ENCODE measurements at places on chromosomes 13 and 19. TPM values are rescaled to one million over a fixed set of nuclear protein-coding genes. Genes with fewer than 3 reads are reported as not detected.

GRCh38 chr19:10565028-10565566 is 713 bp downstream of the KRI1 start:
- DNase-seq = no peak

- DNase-seq = no peak
These were observed 1328.8 kb downstream of the OLFM4 start for GRCh38 chr13:54357284-54357933.

GRCh38 chr13:46893798-46894560 is 2.9 kb downstream of the HTR2A start:
- peak; percentile 78 for DNase-seq

GRCh38 chr19:33724021-33724720 is 72.5 kb upstream of the KCTD15 start:
- DNase-seq = no peak

DNA sequence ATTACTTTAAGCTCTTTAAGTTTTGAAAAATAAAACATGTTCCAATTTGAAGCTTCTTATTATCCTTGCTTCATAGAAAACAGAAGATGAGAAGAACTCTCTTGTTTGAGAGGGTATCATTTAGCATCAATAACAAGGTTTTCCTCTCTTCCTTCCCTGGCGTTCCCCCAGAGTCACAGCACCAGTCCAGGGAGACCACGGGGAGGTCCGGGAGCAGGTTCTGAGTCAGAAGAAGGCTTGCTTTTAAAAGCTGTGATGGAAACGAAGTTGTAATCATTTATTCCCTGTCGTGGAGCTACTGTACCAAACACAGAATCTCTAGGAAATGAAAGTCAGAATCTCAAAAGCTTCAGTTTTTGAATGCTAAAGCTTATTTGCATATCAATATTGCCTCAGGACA is 174.0 kb upstream of the LSM14A start:
- no peak for DNase-seq

DNA sequence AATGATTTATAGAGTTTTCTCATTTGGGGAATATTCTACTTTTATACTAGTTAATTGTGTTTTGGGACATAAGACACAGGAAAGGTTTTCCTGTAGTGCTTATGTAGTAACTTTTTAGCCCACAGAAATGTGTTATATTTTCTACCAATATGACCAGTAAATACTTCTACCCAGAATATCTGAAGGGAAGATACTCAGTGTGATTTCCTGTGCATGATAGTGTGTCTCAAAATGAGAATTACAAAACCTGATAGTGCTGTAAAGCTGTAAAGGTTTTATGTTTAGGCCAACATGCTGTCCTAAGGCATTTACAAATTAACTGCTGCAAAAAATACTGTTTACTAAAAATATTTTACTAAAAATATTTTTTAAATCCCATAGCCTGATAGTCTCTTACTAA is 126.8 kb downstream of the RXFP2 start:
- DNase-seq = no peak

DNA sequence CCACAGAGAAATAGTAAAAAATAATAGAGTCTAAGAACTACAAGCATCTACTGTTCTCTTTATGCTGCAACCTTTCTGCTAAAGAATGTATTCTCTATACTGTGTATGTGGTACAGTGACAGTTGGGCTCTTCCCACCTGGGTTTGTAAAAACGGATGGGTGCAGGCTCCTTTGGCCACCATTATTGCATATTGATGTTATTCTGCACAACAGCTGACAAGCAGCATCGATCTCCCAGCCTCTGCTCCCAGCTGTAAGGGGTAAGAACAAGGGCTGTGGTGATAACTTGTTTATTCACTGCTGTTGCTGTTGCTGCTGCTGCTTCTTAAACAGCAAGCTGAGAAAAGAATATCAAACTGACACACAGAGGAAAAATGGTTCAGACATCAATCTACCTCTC is 56.1 kb downstream of the KCNRG start:
- DNase-seq = no peak

DNA sequence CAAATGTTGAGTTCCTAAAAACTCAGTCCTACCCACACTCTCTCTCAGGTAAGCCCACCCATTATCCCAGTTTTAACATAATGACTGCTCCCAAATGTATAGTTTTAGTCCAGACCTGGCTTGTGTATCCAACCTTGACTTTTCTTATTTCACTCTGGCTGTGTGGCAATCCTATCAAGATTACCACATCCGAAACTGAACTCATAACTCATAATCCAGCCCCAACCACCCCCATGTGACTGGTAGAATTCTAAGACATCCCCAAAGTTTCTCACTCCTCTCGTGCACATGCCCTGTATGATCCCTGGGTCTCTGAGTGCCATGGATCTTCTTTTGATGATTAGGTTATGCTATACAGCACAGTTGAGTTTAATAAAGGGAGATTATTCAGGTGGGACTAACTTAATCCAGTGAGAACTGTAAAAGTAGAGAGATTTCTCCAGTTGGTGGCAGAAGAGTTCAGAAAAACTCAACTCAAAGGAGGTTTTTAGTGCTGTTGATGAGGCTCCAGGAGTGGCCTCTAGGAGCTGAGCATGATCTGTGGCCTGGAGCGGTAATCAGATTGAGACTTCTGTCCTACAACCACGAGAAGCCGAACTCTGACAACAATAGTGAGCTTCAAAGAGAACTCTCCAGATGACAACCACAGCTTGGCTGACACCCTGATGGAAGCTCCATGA is 413.4 kb downstream of the ZNF536 start:
- DNase-seq = no peak

DNA sequence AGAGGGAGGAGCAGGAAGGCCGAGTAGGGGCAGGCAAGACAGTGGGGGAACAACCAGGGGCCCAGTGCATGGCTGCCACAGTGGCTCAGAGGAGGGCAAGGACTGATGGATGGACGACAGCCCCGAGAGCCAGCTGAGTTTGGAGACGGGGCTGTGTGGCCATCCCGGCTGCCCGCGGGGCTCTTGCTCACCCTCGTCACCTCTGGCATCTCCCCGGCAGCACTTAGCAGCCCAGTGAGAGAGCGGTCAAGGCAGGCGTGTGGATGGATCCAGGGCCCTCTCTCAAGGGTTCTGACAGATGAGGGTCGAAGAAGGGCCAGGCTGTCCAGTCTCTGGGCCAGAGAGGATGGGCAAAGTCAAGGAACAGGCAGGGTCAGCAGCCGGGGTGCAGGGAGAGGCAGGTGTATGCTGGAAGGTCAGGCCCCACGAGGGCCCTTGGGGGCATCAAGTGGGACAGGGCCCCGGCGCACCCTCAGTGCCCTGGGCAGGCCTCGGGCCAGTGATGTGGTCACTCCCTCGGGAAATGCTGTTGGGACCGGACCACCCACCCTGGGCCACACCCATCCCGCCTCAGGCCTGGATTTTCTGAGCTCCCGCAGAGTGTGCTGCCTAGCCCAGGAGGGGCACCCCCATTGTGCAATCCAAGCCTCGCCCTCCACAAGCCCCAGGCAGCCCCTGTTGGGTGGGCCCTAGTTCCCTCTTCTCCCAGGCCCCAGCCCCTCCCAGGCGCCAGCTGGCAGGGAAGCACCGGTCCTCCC is 56.4 kb upstream of the TPM4 start:
- DNase-seq = no peak

DNA sequence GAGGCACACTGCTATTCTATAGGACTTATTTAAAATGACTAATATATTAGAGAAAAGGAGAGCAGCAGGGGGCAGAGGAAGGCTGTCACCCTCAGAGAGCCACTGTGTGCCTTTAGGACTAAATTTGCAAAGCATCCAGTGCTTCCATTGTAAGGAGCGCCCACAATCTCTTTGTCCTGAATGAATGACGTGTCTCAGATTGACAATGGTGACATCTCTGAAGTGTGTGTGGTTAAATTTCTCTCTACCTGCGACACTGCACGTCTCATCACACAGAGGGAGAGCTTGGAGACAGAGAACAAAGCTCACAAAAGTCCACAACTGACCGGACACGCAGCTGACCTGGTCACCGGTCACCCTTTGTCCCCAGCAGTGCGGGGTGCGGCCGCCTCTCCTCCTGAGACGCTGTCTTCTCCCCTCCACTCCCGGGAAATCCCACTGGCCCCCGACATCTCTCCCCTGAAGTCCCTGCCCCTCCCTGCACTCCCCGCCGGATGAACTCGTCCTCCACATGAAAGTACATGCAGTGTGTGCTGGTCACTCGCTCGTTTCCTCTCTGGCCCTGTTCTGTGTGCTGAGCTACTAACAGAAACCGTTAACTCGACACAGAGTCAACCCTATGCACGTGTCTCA is 107.2 kb downstream of the RAB20 start:
- no peak for DNase-seq

DNA sequence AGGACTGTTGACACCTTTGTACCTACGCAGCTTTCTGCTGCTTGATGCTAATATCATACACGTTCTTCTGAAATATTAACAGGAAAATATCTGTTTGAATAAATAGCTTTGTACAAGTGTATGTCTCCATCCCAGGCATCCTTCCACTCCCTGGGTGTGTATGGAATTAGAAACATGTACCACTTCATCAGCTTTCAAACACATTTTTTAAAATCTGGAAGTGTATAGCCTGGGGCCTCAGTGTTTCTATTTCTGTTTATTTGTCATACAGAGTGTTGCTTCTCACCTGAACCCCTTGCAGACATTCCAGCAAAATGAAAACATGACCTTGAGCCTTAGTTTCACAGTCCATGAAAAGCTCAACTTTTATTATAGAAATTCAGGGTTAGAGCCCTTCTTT is 168.6 kb downstream of the ITGBL1 start:
- no peak for DNase-seq

GRCh38 chr19:3194106-3195087 is 8.7 kb downstream of the NCLN start:
- DNase-seq = no peak

- no peak for DNase-seq
These were observed 31.6 kb upstream of the DPRX start for GRCh38 chr19:53600217-53600616.

- no peak for DNase-seq
These were observed 910.8 kb upstream of the SLITRK6 start for GRCh38 chr13:86710013-86710412.

DNA sequence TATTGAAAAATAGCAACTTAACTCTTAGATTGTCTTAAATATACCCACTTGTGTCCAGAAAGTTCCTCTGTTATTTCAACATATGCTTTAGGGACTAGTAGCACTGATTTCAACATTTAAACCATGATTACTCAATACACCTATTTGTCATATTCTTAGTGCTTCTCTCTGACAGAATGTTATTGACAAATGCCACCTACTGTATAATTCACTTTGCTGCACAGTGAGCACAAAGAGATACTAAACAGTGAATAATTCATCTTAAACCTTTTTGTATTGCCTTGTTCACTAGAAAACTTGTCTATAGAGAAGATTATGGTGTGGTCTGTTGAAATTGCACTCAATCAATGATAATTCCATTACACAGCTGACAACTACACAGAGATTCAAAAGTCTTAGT is 692.6 kb downstream of the PCDH17 start:
- DNase-seq = no peak

DNA sequence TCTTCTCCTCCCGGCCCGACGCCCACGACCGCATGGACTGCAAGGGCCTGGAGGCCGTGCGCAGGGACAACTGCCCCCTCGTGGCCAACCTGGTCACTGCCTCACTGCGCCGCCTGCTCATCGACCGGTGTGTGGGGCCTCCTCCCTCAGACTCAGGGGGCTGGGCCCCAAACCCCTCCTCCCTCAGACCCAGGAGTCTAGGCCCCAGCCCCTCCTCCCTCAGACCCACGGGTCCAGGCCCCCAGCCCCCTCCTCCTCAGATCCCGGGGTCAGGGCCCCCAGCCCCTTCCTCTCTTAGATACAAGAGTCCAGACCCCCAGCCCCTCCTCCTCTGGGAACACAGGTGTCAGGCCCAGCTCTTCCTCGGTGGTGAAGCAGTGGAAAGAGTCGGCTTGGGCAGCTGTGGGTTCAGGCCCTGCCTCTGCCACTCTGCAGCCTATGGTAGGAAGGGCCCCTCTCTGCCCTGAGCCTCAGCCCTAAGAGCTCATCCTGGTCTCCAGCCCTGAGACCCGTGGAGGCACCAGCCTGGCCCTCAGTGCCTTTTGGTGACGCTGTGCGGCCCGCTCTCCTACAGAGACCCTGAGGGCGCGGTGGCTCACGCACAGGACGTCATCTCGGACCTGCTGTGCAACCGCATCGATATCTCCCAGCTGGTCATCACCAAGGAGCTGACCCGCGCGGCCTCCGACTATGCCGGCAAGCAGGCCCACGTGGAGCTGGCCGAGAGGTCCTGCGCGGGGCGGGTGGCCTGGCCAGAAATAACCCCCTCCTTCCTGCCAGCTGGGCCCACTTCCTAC is 3.7 kb upstream of the SPIB start:
- peak; percentile 58 for DNase-seq

DNA sequence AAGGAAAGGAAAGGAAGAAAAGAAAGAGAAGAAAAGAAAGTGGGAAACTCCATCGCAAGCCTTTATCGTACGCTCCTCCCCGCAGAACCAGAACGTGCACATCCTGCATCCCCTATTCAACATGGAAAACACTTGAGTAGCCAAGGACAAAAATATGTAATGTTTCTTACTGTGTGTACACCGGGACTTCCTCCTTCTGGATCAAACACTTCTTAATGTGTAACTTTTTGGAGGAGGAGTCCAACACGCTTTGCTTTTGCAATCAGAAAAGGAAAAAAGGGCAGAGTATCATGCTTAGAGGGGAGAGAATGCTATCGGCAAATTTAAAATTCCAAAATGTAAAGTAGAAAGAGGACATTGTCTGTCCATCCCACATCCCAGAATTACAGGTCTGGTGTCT is 7.8 kb upstream of the SHFL start:
- no peak for DNase-seq

- no peak for DNase-seq
These were observed 199.0 kb downstream of the UQCRFS1 start for GRCh38 chr19:29013988-29014387.

DNA sequence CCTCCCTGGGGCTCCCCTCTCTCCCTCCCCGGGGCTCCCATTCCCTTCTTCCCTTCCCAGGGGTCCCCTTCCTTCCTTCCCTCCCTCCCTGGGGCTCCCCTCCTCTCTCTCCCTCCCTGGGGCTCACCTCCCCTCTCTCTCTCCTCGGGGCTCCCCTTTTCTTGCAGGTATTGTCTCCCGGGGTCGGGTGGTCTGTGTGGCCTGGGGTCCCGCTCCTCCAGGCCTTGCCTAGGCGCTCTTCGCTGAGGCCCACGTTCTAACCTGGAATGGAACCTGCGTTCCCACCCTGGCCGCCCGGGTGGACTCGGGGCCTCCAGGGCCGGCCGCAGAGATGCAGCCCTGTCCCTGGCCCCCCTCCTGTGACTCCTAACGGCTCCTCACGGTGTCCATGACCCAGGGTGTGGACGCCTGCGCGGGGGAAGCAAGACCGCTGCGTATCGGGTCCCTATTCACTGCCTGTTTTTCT is 940 bp upstream of the DCUN1D2 start:
- peak; percentile 42 for DNase-seq

- DNase-seq = no peak
These were observed 7.1 kb upstream of the ICAM3 start for GRCh38 chr19:10346509-10346908.

P2RY11 gene
- 1.5 TPM for total RNA-seq

FREM2 gene
- under 0.01 TPM for total RNA-seq

FUZ gene
- 10.5 TPM for total RNA-seq

PTH2 gene
- total RNA-seq = not detected

THSD8 gene
- total RNA-seq = 4.1 TPM

Measured in uterus (tissue), 4 donors.